Immature natural killer cell (primary cell): ENCODE measurements at places on chromosomes 1 and 21. TPM values are rescaled to one million over a fixed set of nuclear protein-coding genes. Genes with fewer than 3 reads are reported as not detected.

Gene CFAP57
- not detected for polyA plus RNA-seq

DNA sequence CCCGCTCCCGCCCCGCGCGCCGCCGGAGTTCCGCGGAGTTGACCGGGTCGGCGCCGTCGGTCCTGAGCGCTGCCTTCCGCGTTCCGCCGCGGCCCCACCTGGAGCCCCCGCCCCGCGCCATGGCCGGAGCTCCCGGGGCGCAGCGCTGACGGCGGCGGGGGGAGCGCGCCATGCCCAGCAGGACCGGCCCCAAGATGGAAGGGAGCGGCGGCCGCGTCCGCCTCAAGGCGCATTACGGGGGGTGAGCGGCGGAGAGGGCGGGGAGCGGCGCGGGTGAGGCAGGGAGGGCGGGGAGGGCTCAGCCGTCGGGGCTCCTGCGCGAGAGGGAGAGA lies 216 bp downstream of the PRKCZ start:
- no peaks in the 10 kb centered on the region for H3K36me3 ChIP-seq
- no peak for DNase-seq
- H3K27ac ChIP-seq, result no peak overlapping the region
- H3K27me3 ChIP-seq, result peaks cover 10% of the 10 kb centered on the region

GRCh38 chr1:156876281-156876680 lies 15.6 kb downstream of the NTRK1 start:
- DNase-seq, result no peak
- no peaks in the 10 kb centered on the region for H3K36me3 ChIP-seq
- H3K4me1 ChIP-seq, result no peaks in the 10 kb centered on the region
- no peak overlapping the region for H3K4me3 ChIP-seq

GRCh38 chr1:230381585-230381984 lies 44.5 kb downstream of the PGBD5 start:
- no peaks in the 10 kb centered on the region for H3K4me1 ChIP-seq
- H3K36me3 ChIP-seq, result peaks cover 8% of the 10 kb centered on the region
- H3K27ac ChIP-seq, result no peak overlapping the region
- DNase-seq, result no peak
- H3K27me3 ChIP-seq, result peaks cover 4% of the 10 kb centered on the region

DNA sequence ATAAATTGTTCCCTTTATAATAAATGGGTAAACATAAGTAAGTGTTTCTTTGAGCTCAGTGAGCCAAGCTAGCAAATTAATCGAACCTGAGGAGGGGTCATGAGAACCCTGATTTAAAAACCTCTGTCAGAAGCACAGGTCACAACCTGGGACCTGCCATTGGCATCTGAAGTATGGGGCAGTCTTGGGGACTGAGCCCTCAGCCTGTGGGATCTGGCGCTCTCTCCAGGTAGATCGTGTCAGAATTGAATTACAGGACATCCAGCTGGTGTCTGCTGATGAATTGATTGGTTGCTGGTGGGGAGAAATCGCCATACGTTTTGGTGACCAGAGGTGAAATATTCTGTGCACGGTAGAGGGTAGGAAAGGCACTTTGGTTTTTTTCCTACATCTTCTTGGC lies 17.5 kb downstream of the UCK2 start:
- no peak overlapping the region for H3K27ac ChIP-seq
- no peaks in the 10 kb centered on the region for H3K36me3 ChIP-seq
- H3K27me3 ChIP-seq, result peaks cover 3% of the 10 kb centered on the region
- peaks cover 61% of the 10 kb centered on the region for H3K4me1 ChIP-seq
- no peak overlapping the region for H3K4me3 ChIP-seq

Gene SH2D2A
- polyA plus RNA-seq, result 76.4 TPM

Gene DMBX1
- polyA plus RNA-seq, result not detected

GRCh38 chr1:220807726-220808125 lies 21.0 kb downstream of the MTARC1 start:
- no peak overlapping the region for H3K27ac ChIP-seq
- H3K4me1 ChIP-seq, result peaks cover 8% of the 10 kb centered on the region
- H3K27me3 ChIP-seq, result peaks cover 11% of the 10 kb centered on the region
- no peak overlapping the region for H3K4me3 ChIP-seq
- no peaks in the 10 kb centered on the region for H3K36me3 ChIP-seq

- peak overlapping the region; percentile 12 for H3K4me3 ChIP-seq
- no peak overlapping the region for H3K27ac ChIP-seq
Measured at GRCh38 chr1:161427733-161428516, 60.2 kb upstream of the CFAP126 start.

- DNase-seq, result no peak
- H3K4me3 ChIP-seq, result no peak overlapping the region
- H3K27ac ChIP-seq, result no peak overlapping the region
- peaks cover 9% of the 10 kb centered on the region for H3K36me3 ChIP-seq
- no peaks in the 10 kb centered on the region for H3K4me1 ChIP-seq
Measured at GRCh38 chr21:43619856-43620255, 39.4 kb downstream of the HSF2BP start.

Gene E2F2
- polyA plus RNA-seq, result 0.28 TPM

Gene ADAMTS5
- polyA plus RNA-seq, result not detected

DNA sequence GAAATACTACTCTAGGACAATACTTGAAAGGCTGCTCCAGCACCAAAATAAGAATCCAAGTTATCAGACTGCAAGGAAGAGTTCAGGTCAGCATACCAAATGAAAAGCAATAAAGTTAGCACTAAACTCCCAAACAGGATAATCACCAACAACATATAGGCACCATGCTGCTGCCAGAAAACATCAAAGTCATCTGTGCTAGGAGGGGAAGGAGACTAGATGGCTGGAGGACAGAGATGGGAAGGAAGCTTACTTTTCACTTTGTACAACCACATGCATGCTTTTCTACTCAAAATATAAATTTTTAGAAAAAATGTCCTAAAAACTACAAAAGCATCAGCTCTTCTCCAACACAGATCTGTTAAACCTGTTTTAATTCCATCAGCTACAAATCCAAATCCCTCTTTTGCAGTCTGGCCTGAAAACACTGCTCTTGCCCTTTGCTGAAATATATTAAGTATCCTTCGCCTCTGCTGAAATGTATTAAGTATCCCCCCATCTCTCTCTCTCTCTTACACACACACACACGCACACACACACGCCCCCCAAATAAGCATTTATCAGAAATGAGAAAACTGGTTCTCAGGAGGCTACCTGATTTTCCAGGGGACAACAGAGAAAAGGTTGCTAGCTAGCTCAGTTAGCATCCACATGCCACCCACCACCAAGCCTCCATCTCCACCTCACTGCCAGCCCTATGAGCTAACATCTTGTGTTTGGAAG lies 1.5 kb downstream of the GATAD2B start:
- peaks cover 62% of the 10 kb centered on the region for H3K4me1 ChIP-seq
- H3K27ac ChIP-seq, result peak overlapping the region; percentile 90
- peaks cover 5% of the 10 kb centered on the region for H3K36me3 ChIP-seq
- no peak for DNase-seq

Gene KIF2C
- 0.51 TPM for polyA plus RNA-seq

GRCh38 chr21:45270306-45270821 lies 17.3 kb downstream of the POFUT2 start:
- no peak overlapping the region for H3K4me3 ChIP-seq
- peaks cover 4% of the 10 kb centered on the region for H3K27me3 ChIP-seq
- H3K36me3 ChIP-seq, result peaks cover 14% of the 10 kb centered on the region
- DNase-seq, result no peak
- no peak overlapping the region for H3K27ac ChIP-seq

DNA sequence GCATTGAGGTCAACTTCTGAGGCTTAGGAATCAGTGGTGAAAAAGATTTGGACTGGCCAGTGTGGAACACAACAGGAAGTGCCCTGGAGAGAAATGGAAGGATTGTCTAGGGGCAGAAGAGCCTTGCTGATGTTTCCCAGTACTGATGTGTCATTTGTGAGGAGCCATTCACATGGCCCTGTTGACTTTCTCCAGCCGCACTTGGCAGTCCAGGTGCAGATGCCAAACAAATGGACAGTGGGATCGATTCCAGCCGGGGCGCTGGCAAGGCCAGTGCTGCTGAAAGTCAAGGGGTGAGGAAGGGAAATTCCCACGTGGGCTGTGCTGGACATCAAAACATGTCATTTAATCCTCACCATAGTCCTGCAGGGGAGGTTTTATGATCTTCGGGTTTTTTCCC lies 4.9 kb upstream of the TRIM63 start:
- no peak overlapping the region for H3K27ac ChIP-seq
- no peaks in the 10 kb centered on the region for H3K36me3 ChIP-seq
- H3K27me3 ChIP-seq, result peaks cover 32% of the 10 kb centered on the region
- H3K4me1 ChIP-seq, result no peaks in the 10 kb centered on the region

GRCh38 chr1:205124726-205125125 lies 2.9 kb upstream of the RBBP5 start:
- H3K36me3 ChIP-seq, result no peaks in the 10 kb centered on the region
- H3K4me3 ChIP-seq, result no peak overlapping the region
- H3K27me3 ChIP-seq, result peaks cover 5% of the 10 kb centered on the region
- H3K4me1 ChIP-seq, result peaks cover 34% of the 10 kb centered on the region
- DNase-seq, result no peak
- no peak overlapping the region for H3K27ac ChIP-seq

Gene KTI12
- 29.1 TPM for polyA plus RNA-seq
